ENCODE measurements at places on chromosomes 16 and 17.
A peak's percentile ranks its signal among the peaks of the same experiment; 100 is the strongest.

- no peak for DNase-seq
Observed at GRCh38 chr17:20995164-20995872, 47.5 kb downstream of the USP22 start.

- DNase-seq: no peak
Observed at GRCh38 chr17:46875849-46876352, 24.5 kb downstream of the WNT9B start.

- DNase-seq: no peak
Observed at GRCh38 chr17:77061669-77062068, 79.1 kb upstream of the SEC14L1 start.

- no peak for DNase-seq
Observed at GRCh38 chr16:46918905-46919792, 35.0 kb downstream of the GPT2 start.

- DNase-seq: no peak
Observed at GRCh38 chr16:23163921-23164320, 14.7 kb upstream of the USP31 start.

- DNase-seq: no peak
Observed at GRCh38 chr16:85276721-85277120, 164.4 kb upstream of the CIBAR2 start.

- no peak for DNase-seq
Observed at GRCh38 chr17:5247621-5248020, 13.0 kb upstream of the SCIMP start.

DNA sequence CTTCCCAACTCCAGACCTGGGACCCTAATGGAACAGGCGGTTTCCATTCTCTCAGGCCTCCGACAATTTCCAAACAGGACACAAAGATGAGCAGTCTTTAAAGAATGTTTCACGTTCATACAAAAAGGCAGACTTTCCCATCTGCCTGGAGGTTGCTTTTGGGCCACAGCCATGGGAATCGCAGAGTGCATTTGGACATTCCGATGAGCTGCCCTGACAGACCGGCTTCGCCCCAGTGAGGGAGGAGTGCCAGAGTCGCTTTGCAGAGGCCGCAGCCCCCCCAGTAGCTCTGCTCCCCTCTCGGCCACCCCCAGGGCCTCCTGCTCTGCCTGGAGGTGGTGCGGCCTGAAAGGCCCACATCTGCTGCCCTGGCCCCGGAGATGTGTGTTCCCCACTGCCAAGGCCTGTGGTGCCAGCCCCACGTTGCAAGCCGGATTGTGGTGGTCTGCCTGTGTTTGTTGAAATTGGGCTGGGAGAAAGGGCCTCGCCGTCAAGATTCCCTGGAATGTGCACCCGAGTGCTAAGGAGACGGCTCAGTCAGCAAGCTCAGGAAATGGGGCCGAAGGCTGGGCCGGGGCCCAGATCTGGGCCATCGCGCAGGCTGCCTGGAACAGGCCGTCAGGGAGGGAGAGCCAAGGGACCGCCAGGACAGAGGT, 89.8 kb downstream of the C16orf95 start:
- peak; percentile 95 for DNase-seq

DNA sequence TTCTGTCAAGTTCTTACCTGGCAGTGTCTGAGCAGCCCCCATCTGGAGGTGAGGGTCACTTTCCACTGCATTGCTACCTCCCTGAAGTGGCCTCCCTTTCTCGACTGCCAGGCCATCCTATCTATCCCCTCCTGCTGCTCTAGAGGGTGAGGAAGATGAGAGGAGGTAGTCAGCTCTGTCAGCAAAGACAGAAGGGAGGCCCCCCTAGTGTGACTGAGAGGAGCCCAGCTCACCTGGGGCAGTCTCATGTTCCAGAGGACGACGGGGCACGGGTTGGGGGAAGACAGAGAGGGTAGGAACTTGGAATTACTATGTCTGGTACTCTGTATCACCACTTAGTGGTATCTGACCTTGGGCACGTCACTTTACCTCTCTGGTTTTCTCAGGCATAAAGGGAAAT, 22.0 kb downstream of the MYO19 start:
- DNase-seq: no peak

GRCh38 chr17:48639136-48639535, 13.0 kb upstream of the HOXB9 start:
- no peak for DNase-seq

GRCh38 chr16:11308493-11309283, 27.6 kb upstream of the PRM1 start:
- no peak for DNase-seq
